NCI-H187 treated with DMSO at 0.1 percent for 48 hours (cell line): ENCODE measurements at places on chromosomes 3 and 15.

- DNase-seq = no peak
Observed at GRCh38 chr3:107431246-107432012, 54.2 kb downstream of the CCDC54 start.

DNA sequence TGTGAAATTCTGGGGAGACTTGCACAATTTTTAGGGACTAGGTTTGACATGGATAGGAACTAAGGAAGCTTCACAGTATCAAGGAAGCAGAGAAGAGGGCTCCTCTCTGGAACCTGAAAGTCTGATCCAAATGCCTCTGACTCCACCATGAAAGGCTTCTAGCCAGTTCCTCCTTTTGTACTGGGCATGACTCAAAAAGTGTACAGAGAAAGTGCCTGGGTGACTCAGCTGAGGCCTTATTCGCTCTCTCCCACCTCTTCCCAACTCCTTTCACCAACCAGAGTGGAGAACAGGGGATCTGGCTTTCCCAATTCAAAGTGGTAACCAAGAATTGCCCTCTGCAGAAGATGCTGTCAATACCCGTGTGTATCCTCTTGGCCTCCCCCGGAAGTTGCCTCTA lies 342.9 kb upstream of the PROK2 start:
- no peak for DNase-seq

- no peak for DNase-seq
Observed at GRCh38 chr15:80989081-80989517, 520 bp downstream of the MESD start.

GRCh38 chr15:63512148-63512547 lies 7.8 kb downstream of the USP3 start:
- no peak for DNase-seq

GRCh38 chr3:36762918-36763849 lies 1.2 kb downstream of the DCLK3 start:
- no peak for DNase-seq
